ENCODE measurements at places on chromosomes 11 and 22. TPM values are rescaled to one million over a fixed set of nuclear protein-coding genes. Genes with fewer than 3 reads are reported as not detected.
A peak's percentile ranks its signal among the peaks of the same experiment; 100 is the strongest.

ABCG4 gene
- 0.35 TPM for total RNA-seq

RBMXL2 gene
- 0.04 TPM for total RNA-seq

NLRP6 gene
- not detected for total RNA-seq

TIMM10B gene
- total RNA-seq = 27.9 TPM

KIAA1671 gene
- total RNA-seq = 30.0 TPM

OR5AN1 gene
- not detected for total RNA-seq

ANO5 gene
- total RNA-seq = 4.7 TPM

RFPL3 gene
- not detected for total RNA-seq

GRCh38 chr11:124954590-124954955 lies 571 bp downstream of the CCDC15 start:
- DNase-seq = no peak

DNA sequence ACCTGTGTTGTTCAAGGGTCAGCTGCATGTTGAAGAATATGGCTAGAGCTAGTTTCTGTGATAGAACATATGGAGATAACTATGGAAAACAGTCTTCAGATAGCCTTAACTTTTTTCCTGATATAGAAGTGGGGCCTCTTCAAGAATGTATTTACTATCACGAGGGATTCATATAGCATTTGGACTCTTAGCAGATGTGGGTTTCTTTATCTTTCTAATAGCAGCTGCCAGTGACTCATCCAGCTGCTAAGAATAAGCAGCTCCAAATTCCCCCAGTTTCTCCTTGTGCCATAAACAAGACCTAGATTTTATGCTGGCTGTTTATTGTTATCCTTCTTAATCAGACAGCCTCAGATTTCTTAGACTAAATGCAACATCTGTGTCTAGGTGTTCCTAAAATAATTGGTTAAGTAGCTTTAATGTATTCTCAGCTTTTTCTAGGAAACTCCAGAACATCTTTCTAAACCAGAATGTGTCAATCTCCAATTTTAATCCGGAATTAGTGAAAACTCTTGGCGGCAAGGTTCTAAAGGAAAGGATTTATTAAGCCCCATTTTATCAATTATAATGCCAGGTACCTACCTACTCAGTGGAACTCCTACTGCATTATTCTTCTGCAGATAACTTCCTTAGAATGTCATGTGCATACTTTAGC lies 119.8 kb downstream of the CSTPP1 start:
- peak; percentile 19 for DNase-seq

DNA sequence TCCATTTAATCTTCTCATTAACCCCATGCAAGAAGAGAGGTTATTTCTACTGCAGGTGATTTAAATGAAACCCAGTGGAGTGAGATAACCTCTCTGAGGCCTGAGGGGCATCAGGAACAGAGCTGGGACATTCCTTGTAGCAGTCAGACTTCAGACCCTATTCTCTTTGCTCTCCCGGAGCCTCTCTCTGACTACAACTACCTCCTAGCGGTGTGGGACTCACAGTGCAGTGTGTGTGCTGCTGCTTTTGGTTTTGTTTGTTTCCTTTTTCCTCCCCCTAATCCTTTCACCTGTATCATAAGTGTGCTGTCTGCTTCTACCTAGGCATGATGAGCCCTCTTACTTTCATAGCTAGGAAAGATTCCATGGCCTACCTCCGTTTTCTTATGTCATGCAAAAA lies 769.6 kb downstream of the NTM start:
- no peak for DNase-seq

GRCh38 chr11:15764948-15765347 lies 591.4 kb downstream of the SOX6 start:
- no peak for DNase-seq

GRCh38 chr11:115530752-115531151 lies 26.5 kb upstream of the CADM1 start:
- DNase-seq = no peak

GRCh38 chr11:35111161-35112055 lies 27.6 kb upstream of the CD44 start:
- DNase-seq = peak; percentile 24

GRCh38 chr11:82895437-82896091 lies 4.7 kb downstream of the PRCP start:
- DNase-seq = no peak

DNA sequence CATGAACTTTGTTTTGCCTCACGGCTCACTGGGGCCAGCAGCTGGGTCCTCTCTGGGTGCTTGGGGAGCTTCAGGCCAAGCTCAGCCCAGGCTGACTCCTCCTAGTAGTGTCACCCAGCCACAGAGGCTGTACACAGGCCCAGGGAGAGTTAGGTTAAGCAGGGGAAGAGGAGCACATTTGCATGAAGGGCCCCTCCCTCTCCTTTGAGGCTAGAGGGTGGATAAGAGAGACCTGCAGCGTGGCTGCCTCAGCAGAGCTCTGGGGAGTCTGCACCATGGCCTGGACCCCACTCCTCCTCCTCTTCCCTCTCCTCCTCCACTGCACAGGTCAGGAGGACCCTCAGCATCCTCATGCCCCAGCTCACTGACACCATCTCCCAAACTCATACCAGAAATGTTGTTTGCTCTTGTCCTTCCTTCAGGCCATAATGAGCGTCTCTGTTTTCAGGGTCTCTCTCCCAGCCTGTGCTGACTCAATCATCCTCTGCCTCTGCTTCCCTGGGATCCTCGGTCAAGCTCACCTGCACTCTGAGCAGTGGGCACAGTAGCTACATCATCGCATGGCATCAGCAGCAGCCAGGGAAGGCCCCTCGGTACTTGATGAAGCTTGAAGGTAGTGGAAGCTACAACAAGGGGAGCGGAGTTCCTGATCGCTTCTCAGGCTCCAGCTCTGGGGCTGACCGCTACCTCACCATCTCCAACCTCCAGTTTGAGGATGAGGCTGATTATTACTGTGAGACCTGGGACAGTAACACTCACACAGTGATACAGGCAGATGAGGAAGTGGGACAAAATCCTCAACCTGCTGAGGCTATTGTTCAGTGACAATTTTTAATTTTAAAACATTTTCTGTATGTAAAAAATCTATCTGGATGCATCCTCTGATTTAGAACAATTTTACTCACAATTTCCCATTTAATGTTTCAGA lies 82.4 kb upstream of the VPREB1 start:
- DNase-seq = no peak

- DNase-seq = no peak
Observed at GRCh38 chr11:118124929-118125535, 27.6 kb downstream of the SCN4B start.

- DNase-seq = peak; percentile 40
Observed at GRCh38 chr11:61949169-61950034, 749 bp upstream of the BEST1 start.

DNA sequence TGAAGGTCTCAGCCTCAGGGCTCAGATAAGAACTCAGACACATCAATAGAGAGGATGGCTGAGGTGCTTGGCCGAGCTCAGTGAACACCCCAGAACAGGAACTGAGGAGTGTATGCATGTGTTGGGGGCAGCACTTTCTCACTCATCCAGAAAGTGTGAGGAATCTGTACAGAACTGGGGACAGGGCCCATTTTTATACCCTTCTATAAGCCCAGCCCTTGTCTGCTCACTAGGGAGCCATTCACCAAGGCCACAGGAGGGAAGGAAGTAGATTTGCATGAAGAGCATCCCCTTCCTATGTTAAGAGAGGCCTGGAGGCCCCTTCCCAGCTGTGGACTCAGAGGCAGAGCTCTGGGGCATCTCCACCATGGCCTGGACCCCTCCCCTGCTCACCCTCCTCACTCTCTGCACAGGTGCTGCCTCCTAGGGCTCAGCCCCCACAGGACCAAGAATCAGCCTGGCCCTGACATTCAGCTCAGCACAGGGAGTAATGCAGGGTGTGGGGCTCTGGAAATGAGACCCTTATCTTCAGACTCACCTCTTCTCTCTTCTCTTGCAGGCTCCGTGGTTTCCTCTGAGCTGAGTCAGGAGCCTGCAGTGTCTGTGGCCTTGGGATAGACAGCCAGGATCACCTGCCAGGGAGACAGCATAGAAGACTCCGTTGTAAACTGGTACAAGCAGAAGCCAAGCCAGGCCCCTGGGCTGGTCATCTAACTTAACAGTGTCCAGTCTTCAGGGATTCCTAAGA lies 39.9 kb upstream of the GGTLC2 start:
- no peak for DNase-seq

- DNase-seq = no peak
Observed at GRCh38 chr22:42673898-42674401, 24.8 kb upstream of the CYB5R3 start.

GRCh38 chr22:19903513-19903912 lies 38.1 kb upstream of the COMT start:
- DNase-seq = no peak

DNA sequence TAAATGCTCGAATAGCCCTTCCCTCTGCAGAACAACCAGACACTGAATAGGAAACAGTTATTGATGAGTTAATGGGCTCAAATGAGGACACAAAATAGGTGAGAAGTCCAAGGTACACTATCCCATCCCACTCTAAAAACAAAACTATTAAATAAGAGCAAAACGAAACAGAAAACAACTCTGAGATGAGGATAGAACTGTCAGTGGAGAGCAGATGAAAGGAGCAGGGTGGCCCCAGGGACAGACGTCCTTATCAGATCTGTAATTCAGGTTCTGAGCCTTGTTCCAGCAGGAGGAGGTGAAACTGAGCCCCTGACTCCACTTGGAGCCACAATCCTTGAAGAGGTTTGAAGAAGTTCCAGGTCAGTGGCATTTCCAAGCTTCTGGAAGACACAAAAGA lies 8.5 kb upstream of the SNX19 start:
- DNase-seq = no peak

DNA sequence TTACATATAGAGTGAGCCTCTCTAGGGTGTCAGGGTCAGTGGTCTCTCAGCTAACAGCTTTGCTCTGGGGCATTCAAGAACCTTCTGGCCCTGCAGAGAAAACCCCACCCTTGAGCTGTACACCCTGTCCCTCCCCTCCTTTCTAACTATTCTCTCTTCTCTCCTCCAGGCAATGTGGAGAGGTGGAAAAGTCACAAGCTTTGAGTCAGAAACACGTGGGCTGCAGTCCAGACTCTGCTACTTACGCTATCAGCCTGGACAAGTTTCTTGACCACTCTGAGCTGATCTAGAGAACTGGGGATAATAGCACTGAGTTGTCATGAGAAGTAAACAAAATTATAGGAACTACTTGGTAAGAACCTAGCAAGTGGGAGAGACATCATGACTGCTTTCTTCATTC lies 10.7 kb upstream of the FAM83F start:
- no peak for DNase-seq

- DNase-seq = no peak
Observed at GRCh38 chr22:31950226-31950625, 5.9 kb downstream of the YWHAH start.

DNA sequence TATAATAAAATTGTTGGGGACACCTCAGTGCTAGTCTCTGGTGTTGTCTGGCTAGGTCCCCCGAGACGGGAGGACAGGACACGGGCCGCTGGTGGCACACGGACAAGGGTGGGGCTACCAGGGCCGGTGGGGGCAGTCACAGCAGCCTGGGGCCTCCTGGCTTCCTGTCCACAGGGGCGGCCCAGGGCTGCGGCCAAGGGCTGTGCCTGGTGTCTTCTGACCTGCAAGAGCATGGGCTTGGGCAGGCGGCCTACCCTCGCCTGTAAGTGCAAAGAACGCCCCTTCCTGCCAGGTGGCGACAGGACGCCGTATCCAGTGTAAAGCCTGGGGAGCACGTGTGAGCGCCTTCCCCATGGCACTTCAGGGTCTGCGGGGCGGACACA lies 3.6 kb downstream of the LRFN4 start:
- no peak for DNase-seq

DNA sequence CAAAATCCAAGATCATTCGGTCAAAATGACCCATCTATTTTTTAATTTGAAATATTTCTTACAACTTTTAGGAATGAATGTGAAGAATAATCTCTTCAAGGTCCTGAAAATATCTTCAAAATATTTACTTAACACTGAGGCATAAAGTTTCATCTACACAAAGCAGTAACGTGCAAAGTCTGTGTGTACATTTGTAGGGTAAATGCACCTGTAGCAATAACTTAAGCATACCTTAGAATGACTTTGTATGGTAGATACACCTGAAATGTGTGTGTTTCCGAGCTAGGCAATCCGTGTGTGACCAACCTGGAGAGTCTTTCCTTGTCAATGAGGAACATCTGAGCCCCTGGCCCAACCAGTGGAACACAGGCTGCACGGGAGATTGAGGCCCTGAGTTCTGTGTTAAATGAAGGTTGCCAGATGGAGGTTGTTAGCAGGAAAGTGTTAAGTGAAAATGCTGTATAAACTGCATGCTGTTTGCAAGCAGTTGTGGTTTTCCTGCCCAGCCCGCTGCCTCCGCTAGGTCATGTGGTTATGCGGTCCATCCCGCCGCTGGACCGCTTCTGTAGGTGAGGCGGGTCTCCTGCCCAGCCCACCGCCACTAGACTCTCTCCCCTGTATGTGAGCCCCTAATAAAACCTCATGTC lies 7.6 kb upstream of the CTR9 start:
- no peak for DNase-seq

DNA sequence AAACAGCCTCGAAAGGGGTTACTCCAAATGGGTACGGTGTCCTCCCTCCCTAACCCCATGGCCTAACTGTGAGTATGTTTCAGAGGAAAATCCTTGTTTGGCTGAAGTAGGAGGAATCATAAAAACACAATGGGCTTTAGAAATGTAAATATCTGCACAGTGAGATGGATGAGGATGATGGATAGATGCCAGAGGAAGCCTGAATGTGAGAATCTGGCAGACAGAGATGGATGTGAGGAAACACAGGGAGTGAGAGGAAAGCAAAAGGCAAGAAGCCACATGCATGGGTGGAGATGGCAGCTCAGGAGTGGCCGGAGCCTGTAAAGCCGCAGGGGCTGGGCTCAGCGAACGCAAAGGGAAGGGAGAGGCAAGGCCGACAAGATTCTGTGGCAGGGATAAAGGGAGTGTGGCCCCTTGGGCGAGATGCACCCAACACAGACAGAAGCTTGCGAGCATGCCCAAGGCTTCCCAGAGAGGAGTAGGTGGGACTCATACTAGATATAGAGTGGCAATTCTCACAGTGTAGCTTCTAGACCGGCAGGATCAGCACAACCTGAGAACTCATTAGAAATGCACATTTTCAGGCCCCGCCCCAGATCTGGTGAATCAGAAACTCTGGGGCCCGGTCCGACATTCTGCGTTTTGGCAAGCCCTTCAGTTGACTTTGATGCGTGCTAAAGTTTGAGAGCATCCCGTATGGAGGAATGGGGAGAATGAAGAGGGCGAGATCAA lies 237.3 kb upstream of the CADM1 start:
- DNase-seq = no peak

- no peak for DNase-seq
Observed at GRCh38 chr22:48362721-48363404, 1464.8 kb downstream of the BRD1 start.

DNA sequence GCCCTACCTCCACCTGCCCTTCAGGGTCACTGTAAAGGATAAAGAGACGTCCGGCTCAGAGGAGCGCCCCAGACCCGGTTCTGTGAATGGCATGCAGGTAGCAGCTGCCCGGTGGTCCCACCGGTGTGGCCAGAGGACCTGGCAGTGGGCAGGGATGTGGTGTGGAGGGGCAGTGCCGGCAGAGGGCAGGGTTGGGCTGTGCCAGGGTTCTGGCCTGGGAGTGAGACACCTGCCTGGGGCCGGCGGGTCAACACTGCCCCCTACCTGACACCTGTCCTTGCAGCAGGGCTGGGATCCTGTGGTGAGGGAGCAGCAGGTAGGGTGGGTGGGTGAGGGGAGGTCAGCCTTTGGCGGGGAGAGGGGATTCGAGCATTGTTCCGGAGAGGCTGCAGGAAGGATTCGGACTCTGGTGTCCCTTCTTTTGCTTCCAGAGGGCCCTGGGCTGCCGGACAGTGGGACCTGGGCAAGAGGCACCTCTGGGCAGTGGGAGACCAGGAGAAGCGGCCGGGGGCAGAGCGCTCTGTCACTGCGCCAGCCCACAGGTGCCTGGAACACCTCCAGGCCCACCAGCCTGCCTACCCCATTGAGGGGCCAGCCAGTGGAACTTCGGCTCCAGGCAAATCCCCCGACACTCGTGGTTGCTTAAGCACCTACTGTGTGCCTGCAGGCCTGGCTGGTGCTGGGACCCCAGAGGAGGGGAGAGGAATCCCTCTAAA lies 1.6 kb upstream of the PHLDA2 start:
- no peak for DNase-seq
